ENCODE measurements at places on chromosomes 2 and 18.

- H3K4me1 ChIP-seq, result peaks cover 23% of the 10 kb centered on the region
- peaks cover 51% of the 10 kb centered on the region for H3K27me3 ChIP-seq
- H3K36me3 ChIP-seq, result no peaks in the 10 kb centered on the region
- peak; percentile 69 for DNase-seq
- no peak overlapping the region for H3K27ac ChIP-seq
- no peak overlapping the region for H3K4me3 ChIP-seq
Measured at GRCh38 chr2:46294176-46294836, 2.9 kb upstream of the EPAS1 start.

- H3K36me3 ChIP-seq, result no peaks in the 10 kb centered on the region
- H3K4me3 ChIP-seq, result no peak overlapping the region
- no peak for DNase-seq
- no peak overlapping the region for H3K27ac ChIP-seq
- H3K4me1 ChIP-seq, result peaks cover 12% of the 10 kb centered on the region
Measured at GRCh38 chr2:181334158-181334826, 122.9 kb upstream of the ITGA4 start.

DNA sequence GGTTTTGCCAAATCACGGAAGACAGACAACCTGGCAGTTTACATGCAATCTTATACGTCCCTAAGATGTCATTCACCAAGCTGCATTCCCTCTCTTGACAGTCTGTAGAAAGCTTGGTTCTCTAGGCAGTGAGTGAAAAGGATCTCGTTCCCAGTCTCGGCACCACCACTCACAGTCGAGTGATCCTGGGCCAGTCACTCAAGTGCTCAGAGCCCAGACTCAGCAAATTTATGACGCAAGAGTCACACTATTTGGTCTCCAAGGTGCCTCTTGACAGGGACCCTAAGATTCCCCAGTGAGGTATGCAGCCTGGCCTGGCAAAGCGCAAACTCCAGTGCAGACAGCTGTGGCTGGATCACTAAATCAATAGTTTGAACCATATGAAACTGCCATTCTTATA lies 77.9 kb downstream of the EIPR1 start:
- H3K27me3 ChIP-seq, result no peaks in the 10 kb centered on the region
- H3K4me3 ChIP-seq, result no peak overlapping the region
- H3K27ac ChIP-seq, result peak overlapping the region; percentile 13
- H3K4me1 ChIP-seq, result peaks cover 25% of the 10 kb centered on the region
- H3K36me3 ChIP-seq, result peaks cover 7% of the 10 kb centered on the region

GRCh38 chr2:169415233-169415748 lies 53.0 kb upstream of the LRP2 start:
- 0 out of 2 replicates have a peak, but pooled peaks cover 5% of the 10 kb centered on the region for H3K27me3 ChIP-seq
- no peak overlapping the region for H3K27ac ChIP-seq
- DNase-seq, result no peak

- peaks cover 14% of the 10 kb centered on the region for H3K4me1 ChIP-seq
- no peak for DNase-seq
- no peak overlapping the region for H3K4me3 ChIP-seq
- H3K27ac ChIP-seq, result no peak overlapping the region
- H3K27me3 ChIP-seq, result peaks cover 6% of the 10 kb centered on the region
Measured at GRCh38 chr2:209470466-209470865, 46.6 kb downstream of the MAP2 start.

GRCh38 chr2:145740302-145740701 lies 1220.4 kb upstream of the ZEB2 start:
- no peaks in the 10 kb centered on the region for H3K36me3 ChIP-seq
- DNase-seq, result no peak
- H3K4me3 ChIP-seq, result no peak overlapping the region
- H3K4me1 ChIP-seq, result peaks cover 10% of the 10 kb centered on the region
- no peaks in the 10 kb centered on the region for H3K27me3 ChIP-seq
- H3K27ac ChIP-seq, result no peak overlapping the region

- DNase-seq, result no peak
- H3K36me3 ChIP-seq, result no peaks in the 10 kb centered on the region
- H3K4me3 ChIP-seq, result no peak overlapping the region
- H3K27ac ChIP-seq, result no peak overlapping the region
- peaks cover 63% of the 10 kb centered on the region for H3K4me1 ChIP-seq
Measured at GRCh38 chr2:176650104-176650837, 381.0 kb downstream of the MTX2 start.

GRCh38 chr2:33146102-33146501 lies 199.3 kb downstream of the LTBP1 start:
- peaks cover 13% of the 10 kb centered on the region for H3K4me1 ChIP-seq
- H3K36me3 ChIP-seq, result no peaks in the 10 kb centered on the region
- H3K27me3 ChIP-seq, result no peaks in the 10 kb centered on the region
- H3K27ac ChIP-seq, result peak overlapping the region; percentile 17

DNA sequence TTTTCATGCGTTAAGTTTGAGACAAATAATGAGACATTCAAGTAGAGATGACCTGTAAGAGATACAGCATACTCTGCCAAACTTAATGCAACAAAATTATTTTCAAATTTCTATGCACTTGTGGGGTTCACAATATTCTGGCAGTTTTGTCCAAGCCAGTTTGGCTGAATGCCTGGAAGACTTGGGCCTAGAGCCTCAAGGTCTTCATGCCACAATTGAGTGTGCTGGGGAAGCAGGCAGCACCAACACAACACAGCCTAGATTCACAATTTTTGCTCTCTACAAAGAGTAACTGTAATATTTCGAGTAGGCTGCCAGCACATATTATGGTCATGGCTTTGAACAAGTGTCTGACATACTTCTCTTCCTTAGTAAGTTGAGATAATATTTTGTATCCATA lies 461.4 kb upstream of the SPHKAP start:
- no peak for DNase-seq
- no peak overlapping the region for H3K4me3 ChIP-seq
- no peaks in the 10 kb centered on the region for H3K27me3 ChIP-seq
- H3K27ac ChIP-seq, result no peak overlapping the region

DNA sequence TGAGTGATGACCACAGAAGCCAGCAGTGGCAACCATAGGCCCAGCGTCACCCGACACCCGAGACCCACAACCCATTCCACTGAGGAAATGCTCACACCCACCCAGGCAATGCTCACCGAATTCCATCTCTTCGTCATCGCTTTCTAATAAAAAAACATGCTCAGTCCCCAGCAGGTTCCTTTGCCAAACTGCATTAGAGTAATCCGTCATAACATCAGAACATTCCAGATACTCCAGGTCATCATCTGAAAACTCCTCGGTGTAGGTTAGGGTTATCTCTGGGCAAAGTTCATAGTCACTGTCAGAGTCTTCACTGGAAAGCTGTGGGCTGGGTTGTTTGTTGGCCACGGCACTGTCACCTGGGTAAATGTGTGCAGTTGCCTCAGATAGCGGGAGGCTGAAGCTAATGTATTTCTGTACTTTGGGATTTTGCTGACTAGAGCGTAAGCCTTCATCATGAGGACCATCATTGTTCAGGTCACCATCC lies 49.3 kb downstream of the ALPK2 start:
- DNase-seq, result no peak
- H3K36me3 ChIP-seq, result peaks cover 3% of the 10 kb centered on the region
- no peaks in the 10 kb centered on the region for H3K27me3 ChIP-seq
- no peak overlapping the region for H3K27ac ChIP-seq

All from WTC11 (cell line).